ENCODE measurements at places on chromosomes 13 and 19. TPM values are rescaled to one million over a fixed set of nuclear protein-coding genes. Genes with fewer than 3 reads are reported as not detected.

ZFP36 gene
- polyA plus RNA-seq: 104 TPM

DCT gene
- polyA plus RNA-seq: 0.27 TPM

MIA gene
- polyA plus RNA-seq: 2.2 TPM

APOC1 gene
- 7.6 TPM for polyA plus RNA-seq

RAX2 gene
- polyA plus RNA-seq: not detected

PLIN3 gene
- polyA plus RNA-seq: 34.2 TPM

ARHGAP45 gene
- 21.6 TPM for polyA plus RNA-seq

PTPRS gene
- polyA plus RNA-seq: 14.8 TPM

CCDC169 gene
- polyA plus RNA-seq: 0.11 TPM

ZNF560 gene
- 0.14 TPM for polyA plus RNA-seq

TNNT1 gene
- polyA plus RNA-seq: not detected

SIGLEC10 gene
- 0.53 TPM for polyA plus RNA-seq

OR7A5 gene
- not detected for polyA plus RNA-seq

ZNF549 gene
- polyA plus RNA-seq: 1.5 TPM

SRRM5 gene
- polyA plus RNA-seq: 1.3 TPM

TEKTIP1 gene
- polyA plus RNA-seq: 3.3 TPM

THOP1 gene
- polyA plus RNA-seq: 124 TPM

AP1M2 gene
- polyA plus RNA-seq: 55.3 TPM
